SJSA1 (cell line): ENCODE measurements at places on chromosomes 12 and 14. TPM values are rescaled to one million over a fixed set of nuclear protein-coding genes. Genes with fewer than 3 reads are reported as not detected.

The ERBB3 gene
- total RNA-seq: not detected in 2 replicates

The TMEM52B gene
- 0.63 and 1.1 TPM in 2 replicates for total RNA-seq

The SYT10 gene
- total RNA-seq: not detected in 2 replicates

The TMEM253 gene
- not detected in 2 replicates for total RNA-seq

The SERPINA1 gene
- total RNA-seq: 3.9 and 6.9 TPM in 2 replicates

The P3H3 gene
- total RNA-seq: 0.63 TPM in 1 of 2 replicates, not detected in the other

The TTC9 gene
- total RNA-seq: 0.18 and 0.38 TPM in 2 replicates

The NTS gene
- total RNA-seq: not detected in 2 replicates

The PRICKLE1 gene
- total RNA-seq: 3.3 and 8.1 TPM in 2 replicates

The RND1 gene
- total RNA-seq: not detected in 2 replicates

The ABCD4 gene
- total RNA-seq: 11.1 and 12.3 TPM in 2 replicates

The FBLN5 gene
- total RNA-seq: 5.1 and 18.7 TPM in 2 replicates

The LTB4R gene
- total RNA-seq: 0.81 and 2.1 TPM in 2 replicates

The DPF3 gene
- 0.53 and 2.1 TPM in 2 replicates for total RNA-seq

The CMKLR1 gene
- total RNA-seq: not detected in 2 replicates

The VWF gene
- total RNA-seq: 0.09 and 0.50 TPM in 2 replicates

The CLEC9A gene
- total RNA-seq: not detected in 2 replicates

The C12orf43 gene
- 14.8 and 23.2 TPM in 2 replicates for total RNA-seq

The WNT5B gene
- total RNA-seq: 8.9 and 15.4 TPM in 2 replicates

The FAIM2 gene
- not detected in 2 replicates for total RNA-seq

The MMP17 gene
- total RNA-seq: 3.1 and 3.4 TPM in 2 replicates

The FOXM1 gene
- total RNA-seq: 55.9 and 66.4 TPM in 2 replicates

The GLS2 gene
- total RNA-seq: not detected in 2 replicates

The BIN2 gene
- total RNA-seq: 0.08 TPM in 1 of 2 replicates, not detected in the other

The PLEK2 gene
- total RNA-seq: 15.9 and 20.0 TPM in 2 replicates

The ATL1 gene
- total RNA-seq: 2.3 and 11.2 TPM in 2 replicates

The TOMM20L gene
- not detected in 2 replicates for total RNA-seq

The CD163 gene
- 0.05 TPM in 1 of 2 replicates, not detected in the other for total RNA-seq

The PGF gene
- 0.79 and 1.6 TPM in 2 replicates for total RNA-seq

The IL26 gene
- total RNA-seq: not detected in 2 replicates

The PRH1 gene
- total RNA-seq: 6.9 and 9.4 TPM in 2 replicates

The GLT8D2 gene
- 40.1 and 47.6 TPM in 2 replicates for total RNA-seq

The KRT79 gene
- 0.08 and 1.1 TPM in 2 replicates for total RNA-seq

The CHPT1 gene
- 30.1 and 44.8 TPM in 2 replicates for total RNA-seq

The HOXC6 gene
- 2.9 and 6.2 TPM in 2 replicates for total RNA-seq

The TWF1 gene
- total RNA-seq: 135 and 203 TPM in 2 replicates

The L2HGDH gene
- total RNA-seq: 2.4 and 4.6 TPM in 2 replicates

The LTBR gene
- 102 and 106 TPM in 2 replicates for total RNA-seq

The SERPINA3 gene
- 0.13 and 0.95 TPM in 2 replicates for total RNA-seq

The HCAR2 gene
- not detected in 2 replicates for total RNA-seq

The KIF26A gene
- total RNA-seq: 0.05 TPM in 1 of 2 replicates, not detected in the other

The BCAT1 gene
- 102 and 107 TPM in 2 replicates for total RNA-seq

The CARMIL3 gene
- total RNA-seq: not detected in 2 replicates

The ITGB7 gene
- 0.45 TPM in 1 of 2 replicates, not detected in the other for total RNA-seq

The DDX54 gene
- 45.4 and 79.6 TPM in 2 replicates for total RNA-seq

The CABP1 gene
- not detected in 2 replicates for total RNA-seq

The SCN8A gene
- total RNA-seq: 1.4 and 4.3 TPM in 2 replicates

The CLBA1 gene
- 3.6 and 3.8 TPM in 2 replicates for total RNA-seq

The PTCSC3 gene
- not detected in 2 replicates for total RNA-seq

The SLC41A2 gene
- 1.7 TPM in 1 of 2 replicates, not detected in the other for total RNA-seq

The CAPS2 gene
- 1.9 and 2.8 TPM in 2 replicates for total RNA-seq
